Activated CD8-positive, alpha-beta T cell treated with anti-CD3 and anti-CD28 coated beads, Interleukin-2, amount 10 ng/mL, durations not matched to agents 7 days and 5 days (primary cell): ENCODE measurements at places on chromosomes 3 and 15.

- DNase-seq = no peak
Observed at GRCh38 chr3:124760601-124761000, 30.3 kb downstream of the UMPS start.

GRCh38 chr3:134827213-134827612 lies 32.2 kb downstream of the EPHB1 start:
- DNase-seq = no peak

DNA sequence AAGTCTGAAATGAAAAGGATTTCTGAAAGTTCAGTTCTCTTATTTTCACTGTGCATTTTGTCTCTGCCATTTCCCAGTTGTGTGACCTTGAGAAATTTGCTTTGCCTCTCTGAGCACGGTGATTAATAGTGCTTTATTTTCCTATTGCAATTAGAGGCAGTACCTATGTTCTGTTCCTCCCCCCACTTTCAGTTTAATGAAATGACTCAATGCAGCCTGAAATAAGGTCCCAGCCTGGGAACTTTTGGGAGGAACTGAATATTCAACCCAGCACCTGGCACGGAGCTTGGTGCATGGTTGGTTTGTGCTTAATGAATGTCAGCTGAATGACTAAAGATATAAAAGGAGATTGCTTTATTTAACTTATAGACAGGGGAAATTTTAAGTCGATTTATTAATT lies 352.6 kb downstream of the PDCD6IP start:
- no peak for DNase-seq

GRCh38 chr3:54257125-54257720 lies 134.9 kb downstream of the CACNA2D3 start:
- no peak for DNase-seq

- no peak for DNase-seq
Observed at GRCh38 chr3:159839561-159840379, 148.9 kb upstream of the IL12A start.
